Effector CD4-positive, alpha-beta T cell (primary cell): ENCODE measurements at places on chromosomes 5 and 9.

GRCh38 chr9:129483415-129484351 lies 137.2 kb downstream of the C9orf50 start:
- DNase-seq, result no peak

- no peak for DNase-seq
These were observed 1.3 kb downstream of the SMAD5 start for GRCh38 chr5:136133922-136134379.

GRCh38 chr9:92507005-92507404 lies 24.7 kb upstream of the ASPN start:
- DNase-seq, result no peak

DNA sequence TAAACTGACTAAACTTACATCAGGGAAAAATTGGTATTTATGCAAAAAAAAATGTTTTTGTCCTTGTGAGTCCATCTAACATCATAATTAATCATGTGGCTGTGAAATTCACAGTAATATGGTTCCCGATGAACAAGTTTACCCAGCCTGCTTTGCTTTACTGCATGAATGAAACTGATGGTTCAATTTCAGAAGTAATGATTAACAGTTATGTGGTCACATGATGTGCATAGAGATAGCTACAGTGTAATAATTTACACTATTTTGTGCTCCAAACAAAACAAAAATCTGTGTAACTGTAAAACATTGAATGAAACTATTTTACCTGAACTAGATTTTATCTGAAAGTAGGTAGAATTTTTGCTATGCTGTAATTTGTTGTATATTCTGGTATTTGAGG lies 16.6 kb upstream of the SRP19 start:
- no peak for DNase-seq

DNA sequence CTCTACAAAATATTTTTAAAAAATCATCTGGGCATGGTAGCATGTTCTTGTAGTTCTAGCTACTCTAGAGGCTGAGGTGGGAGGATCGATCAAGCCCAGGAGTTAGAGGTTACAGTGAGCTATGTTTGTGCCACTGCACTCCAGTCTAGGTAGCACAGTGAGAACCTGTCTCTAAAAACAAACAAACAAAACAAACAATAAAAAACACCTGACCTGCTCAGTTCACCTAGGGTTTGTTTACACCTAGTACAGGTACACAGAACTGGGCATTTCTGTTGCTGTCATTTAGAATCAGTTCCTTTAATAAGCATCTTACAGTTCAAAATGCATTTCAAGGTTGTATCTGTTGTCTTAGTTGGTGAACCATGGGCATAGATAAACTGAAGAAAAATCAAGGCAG lies 95.3 kb downstream of the MEGF10 start:
- no peak for DNase-seq

DNA sequence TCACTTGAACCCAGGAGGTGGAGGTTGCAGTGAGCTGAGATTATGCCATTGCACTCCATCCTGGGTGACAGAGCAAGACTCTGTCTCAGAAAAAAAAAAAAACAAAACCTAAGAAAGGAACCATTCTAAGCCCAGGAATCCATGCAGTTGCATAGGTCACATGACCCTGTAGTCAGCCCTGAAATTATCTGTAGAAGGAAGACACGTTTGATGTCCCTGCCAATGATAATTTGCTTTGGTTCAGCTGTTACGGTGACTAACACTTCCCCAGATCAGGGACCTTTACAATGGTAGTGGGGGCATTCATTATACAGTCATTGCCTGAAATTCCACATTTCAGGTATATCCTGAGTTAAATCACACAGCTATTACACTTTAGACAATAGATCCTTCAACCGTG lies 50.5 kb downstream of the PRKACG start:
- no peak for DNase-seq

DNA sequence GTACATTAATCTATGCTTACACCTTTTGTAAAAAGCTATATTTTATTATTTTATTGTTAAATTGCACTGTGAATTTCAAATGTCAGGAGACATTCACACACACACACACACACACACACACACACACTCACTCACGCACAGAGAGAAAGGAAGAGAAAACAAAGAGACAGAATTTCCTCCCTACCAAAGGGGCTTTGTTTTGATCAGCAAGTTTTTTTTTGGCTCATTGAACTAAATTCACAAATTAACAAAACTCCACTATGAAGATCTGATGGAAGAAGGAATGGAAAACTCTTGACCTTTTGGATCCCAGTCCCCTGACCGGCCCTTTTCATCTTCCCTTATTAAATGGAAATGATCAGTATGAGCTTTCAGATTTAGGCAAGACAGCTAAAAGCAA lies 161.2 kb downstream of the PDE4D start:
- no peak for DNase-seq

DNA sequence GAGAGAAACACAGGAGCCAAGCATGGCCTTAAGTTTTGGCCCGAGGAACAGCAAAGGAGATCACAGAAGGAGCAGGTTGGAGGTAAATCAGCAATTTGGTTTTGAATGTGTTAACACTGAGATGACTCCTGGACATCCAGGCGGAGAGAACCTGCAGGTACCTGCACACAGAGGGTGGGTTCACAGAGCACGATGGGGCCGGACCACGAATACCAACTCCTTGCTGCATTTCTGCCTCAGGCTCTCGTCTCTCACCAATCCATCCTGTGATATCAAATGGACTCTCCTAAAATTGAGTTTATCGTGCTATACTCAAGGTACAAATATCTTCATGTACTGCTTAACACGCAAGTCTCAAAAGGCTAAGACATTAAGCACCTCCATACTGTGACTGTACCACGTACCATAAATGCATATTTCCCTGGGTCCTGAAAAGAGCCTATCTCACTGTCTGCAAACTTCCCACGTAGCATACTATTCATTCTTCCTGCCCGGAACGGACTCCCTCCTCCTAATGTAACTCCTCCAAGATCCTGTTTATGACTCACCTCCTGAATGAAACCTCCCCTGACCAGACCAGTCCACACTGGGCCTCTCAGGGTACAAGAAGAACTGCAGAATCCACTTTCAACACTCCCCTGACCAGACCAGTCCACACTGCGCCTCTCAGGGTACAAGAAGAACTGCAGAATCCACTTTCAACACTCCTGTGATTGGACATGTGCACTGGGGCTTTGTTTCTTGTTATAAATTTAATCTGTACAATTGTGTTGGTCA lies 380.8 kb upstream of the RFX3 start:
- no peak for DNase-seq

DNA sequence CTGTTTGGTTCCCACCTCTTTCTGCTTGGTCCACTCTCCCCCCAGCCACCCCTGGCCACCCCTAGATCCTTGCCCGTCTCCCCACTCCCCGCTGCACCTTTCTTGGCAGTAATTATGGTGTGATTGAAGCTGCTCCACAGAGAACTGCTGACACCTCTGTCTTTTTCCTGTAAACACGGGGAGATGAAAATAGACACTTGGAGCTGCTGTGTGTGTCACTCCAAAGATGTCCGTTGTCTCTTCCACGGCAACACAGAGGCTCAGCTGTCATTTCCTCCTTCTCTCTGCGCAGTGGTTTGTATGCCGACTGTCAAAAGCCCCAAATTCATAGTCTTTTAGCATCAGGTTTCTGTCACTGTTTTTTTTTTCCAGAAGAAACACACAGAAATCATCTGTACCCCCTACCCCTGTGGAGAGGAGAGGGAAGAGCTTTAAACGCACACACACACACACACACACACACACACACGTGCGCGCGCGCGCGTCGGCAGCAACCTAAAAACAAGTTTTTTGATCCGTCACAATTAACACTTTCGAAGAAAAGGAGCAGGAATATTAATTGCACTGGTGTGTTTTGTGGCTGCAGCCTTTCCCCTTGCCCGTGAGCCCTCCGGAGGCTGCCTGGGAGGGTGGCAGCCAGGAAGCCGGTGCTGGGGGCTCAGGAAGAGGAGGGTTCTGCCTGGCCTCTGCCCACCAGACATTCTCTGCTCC lies 39.8 kb downstream of the ASS1 start:
- DNase-seq, result no peak

- no peak for DNase-seq
These were observed 26.9 kb downstream of the COL15A1 start for GRCh38 chr9:98970532-98971041.

- DNase-seq, result no peak
These were observed 99.6 kb upstream of the SPEF2 start for GRCh38 chr5:35518104-35518503.

- DNase-seq, result no peak
These were observed 70.8 kb downstream of the MRPL36 start for GRCh38 chr5:1728846-1729245.

DNA sequence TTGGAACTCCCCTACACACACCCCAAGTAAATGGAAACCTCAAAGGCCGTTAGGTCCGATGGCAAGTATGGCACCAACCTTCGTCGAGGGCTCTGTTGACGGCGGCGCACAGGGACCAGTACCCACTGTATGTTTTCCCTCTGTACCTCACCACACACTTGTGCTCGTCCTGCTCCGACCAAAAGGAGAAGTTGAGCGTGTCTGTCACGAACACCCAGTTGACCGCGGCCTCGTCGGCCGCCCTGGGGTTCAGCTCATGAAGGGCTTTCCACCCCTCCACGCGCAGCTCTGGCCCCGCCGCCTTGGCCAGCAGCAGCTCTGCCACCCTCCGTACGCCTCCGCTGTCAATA lies 24.0 kb downstream of the HNRNPK start:
- DNase-seq, result no peak

GRCh38 chr9:6931913-6932312 lies 174.1 kb downstream of the KDM4C start:
- DNase-seq, result no peak

DNA sequence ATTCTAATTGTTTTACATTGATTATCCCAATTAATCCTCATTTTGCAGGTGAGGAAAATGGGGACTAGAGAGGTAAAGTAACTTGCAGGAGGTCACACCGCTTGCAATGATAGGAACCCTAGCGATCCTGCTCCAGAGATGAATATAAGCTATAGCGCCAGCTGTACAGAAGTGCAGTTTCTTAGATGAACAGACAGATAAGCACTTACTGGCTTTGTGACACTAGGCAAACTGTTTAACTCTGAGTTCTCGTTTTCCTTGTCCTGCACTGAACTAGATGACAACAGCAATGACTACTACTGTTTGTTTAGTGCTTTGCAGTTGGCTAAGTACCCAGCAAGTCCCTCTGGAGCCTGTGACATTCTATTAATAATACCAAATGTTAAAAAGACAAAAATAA lies 11.1 kb downstream of the LHX6 start:
- no peak for DNase-seq

DNA sequence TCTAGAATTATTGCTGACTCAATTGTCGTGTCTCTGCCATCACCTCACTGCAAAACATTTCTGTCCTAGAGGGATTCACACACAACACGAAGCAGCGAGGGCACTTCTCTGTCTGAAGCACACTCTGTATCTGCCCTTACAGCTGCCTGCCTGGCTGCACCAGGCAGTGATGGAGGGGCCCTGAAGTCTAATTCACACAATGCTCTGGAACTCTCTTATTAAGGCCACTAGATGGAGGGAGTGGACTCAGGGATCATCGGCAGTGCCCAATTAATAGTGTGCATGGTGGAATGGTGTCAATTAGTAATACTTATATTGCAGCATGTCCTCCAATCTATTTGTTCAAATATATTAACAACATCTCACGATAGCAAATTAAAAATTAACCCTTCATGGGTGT lies 157.5 kb upstream of the MAP1B start:
- DNase-seq, result no peak

- no peak for DNase-seq
These were observed 31.1 kb upstream of the GRXCR2 start for GRCh38 chr5:145903867-145904266.

DNA sequence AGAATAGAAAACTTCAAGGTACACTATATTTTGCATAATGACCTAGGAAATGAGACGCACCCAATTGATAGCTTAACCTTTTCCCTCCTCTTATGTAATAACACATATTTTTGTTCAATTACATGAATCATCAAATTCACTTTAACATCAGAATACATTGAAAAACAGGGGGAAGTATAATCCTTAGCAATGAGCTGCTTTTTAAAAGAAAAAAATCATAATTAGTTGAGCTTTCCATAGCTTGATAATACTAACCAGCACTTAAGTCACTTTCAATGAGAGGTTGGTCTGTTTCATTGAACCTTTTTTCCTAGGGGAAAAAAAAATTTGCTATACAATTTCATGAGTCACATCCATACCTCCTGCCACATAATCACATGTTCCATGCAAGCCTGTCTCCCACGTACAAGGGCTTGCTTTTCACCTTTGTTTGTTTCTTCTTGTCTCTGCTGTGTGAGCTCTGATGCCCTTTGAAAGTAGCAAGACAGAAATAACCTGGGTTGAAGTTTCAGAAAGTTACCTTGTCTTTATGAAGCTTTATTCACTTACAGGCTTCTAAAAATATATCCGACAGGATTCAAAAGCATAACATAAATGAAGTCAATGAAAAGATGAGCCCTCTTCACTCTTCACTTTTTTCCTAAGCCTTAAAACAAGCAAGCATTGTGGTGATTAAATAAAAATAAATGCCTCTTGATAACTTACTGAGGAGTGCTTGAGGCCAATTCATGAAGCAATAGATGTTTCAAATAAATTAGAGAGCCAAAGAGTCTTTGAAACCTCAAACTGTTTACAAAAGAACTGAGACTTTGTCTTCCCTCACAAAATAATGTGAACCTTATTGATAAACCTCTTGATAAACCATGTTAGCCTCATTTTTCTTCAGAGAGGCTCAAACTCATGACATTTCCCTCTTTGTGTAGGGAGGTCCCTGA lies 108.5 kb downstream of the FEM1C start:
- no peak for DNase-seq

- no peak for DNase-seq
These were observed 3.3 kb downstream of the SLC36A2 start for GRCh38 chr5:151344088-151344487.

DNA sequence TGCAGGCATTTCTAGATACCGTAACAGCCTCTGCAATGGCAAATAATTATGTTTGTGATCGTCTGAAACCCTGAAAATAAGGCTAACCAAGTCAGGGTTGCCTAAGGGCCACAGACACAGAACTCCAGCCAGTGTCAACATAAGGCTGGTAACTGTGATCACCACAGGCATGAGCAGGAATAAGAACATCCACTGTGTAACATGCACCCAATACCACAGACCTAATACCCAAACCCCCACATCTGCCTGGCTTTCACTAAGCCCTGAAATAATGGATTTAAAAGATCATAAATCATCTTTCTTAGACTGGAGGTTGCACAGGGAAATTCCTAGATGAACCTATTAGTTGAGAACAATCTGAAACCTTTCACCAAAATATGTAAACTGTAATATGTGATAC lies 394.5 kb downstream of the NFIB start:
- DNase-seq, result no peak

DNA sequence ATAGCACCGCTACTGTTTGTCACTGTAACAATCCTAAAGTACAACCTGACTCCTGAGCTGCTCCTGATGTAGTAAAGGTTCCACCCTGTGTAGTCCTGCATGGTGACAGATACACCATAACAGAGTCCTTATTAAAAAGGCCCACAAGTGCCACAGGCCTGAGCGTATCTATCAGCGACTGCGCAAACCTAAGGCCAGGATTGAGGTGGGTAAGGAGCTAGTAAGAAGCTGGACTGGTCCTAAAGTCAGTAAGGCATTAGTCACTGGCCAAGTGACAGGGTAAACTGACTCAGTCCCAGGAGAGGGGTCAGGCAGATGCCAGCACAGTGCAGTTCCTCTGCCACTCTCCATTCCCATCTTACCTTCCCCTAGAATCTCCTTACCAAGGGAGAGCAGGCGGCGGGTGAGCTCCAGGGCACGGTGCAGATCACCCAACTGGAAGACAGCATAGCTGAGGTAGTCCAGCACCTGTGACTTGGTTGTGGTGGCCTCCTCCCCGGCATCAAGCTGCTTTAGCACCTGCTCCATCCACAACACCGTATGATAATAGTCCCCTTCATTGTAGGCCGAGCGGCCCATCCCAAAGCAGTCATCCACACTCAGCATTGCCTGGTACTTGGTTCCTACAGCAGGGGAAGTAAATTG lies 17.6 kb downstream of the P4HA2 start:
- no peak for DNase-seq
